ENCODE measurements at places on chromosomes 6 and 20.
A peak's percentile ranks its signal among the peaks of the same experiment; 100 is the strongest.

DNA sequence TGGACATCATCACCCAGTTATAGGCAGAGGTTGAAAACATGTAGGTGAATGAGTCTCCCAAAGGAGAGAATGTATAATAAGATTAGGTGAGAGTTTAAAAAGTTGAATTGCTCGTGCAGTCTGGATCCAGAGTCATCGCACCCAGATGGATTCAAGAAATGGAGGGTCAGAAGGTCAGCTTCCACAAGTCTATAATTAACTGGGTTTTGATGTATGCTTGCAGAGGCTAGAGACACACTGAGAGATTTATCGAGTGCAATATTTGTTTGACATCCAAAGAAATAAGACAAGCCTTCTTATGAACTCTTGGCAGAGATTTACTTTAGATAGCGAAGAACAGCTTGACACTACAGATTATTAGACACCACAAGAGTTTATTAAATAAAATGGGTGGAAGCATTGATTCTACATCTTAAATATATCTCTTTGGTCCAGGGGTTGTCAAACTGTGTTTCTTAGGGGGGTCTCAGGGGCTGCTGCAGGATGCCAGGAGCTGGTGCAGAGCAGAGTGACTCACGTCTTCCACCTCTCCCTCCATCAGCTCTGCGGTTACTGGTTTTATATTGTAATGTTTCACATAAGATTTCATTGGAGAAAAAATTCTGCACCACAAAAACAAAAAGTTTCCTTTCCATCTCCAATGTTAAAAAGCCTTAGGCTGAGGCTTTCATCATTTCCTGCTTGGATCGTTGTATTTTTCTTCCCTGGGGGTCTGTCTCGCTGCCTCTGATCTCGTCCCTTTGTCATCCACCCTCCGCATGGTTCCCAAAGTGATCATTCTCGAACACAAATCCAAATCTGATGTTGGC, 176.2 kb upstream of the AHI1 start:
- DNase-seq = no peak

- DNase-seq = no peak
These were observed 123.3 kb upstream of the B3GAT2 start for GRCh38 chr6:71080133-71080532.

- DNase-seq = no peak
These were observed 886.7 kb downstream of the TBC1D32 start for GRCh38 chr6:120447605-120448004.

DNA sequence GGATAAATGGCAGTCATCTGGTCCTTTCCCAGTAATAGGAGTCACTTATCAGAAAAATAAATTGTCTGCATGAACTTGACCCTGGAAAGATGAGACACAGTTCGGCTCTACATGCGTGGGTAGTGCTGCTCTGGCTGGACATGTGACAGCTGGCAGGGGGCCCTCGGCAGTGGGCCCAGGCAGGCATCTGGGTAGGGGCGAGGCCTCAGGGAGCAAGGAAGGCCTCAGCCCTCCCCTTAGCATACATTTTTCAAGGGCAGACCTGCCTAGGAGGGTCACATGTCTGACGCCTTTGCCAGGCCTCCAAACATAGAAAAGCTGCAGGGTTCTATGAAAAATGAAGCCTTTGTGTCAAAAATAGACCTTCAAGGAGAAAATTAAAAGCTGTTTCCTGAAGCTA, 12.8 kb upstream of the ILRUN start:
- no peak for DNase-seq

GRCh38 chr20:24664266-24664986, 195.0 kb downstream of the SYNDIG1 start:
- DNase-seq = no peak

DNA sequence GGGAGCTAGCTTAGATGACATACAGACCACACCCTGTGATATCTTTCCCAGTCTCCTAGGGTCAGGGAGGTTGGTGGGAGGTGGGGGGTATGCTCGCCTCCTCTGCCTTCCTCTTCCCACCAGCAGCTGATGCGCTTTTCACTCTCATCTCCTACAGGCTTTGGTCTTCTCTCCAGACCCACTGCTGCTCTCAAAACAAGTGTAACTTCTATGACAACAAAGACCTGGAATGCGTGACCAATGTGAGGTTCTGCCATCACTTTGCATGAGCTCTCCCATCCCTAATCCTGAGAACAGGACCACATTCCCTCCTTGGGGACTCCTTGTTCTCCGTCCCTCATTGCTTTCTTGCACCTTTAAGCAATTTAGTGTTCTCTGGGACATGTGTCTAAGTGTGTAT, 2.7 kb downstream of the CTSA start:
- no peak for DNase-seq

DNA sequence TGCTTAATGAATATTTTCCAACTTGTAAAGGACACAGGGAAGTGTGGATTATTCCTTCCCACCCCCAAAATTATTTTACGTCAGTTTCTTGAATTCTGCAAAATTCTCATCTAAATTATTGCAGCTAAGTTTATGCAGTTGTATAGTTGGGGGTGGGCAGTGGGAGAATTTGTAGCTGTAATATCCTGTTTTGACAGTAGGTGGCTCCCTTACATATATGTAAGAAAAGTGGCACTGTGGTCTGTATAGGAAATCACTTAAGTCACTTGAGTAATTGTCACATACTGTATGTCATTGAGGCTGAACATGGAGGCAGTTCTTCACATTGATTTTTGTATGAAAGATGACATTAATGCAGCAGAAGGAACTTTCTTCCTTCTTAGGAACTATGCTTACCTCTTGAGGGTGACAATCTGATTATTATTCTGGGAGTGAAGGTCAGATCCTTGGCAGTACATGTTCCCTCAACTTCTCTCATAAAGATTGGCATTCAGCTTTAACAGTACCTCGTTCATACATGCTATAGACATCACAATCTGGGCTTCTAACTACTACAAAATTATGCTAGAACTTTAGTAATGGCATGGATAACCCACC, 14.6 kb upstream of the CFAP206 start:
- no peak for DNase-seq

GRCh38 chr20:51594236-51595057, 51.9 kb upstream of the NFATC2 start:
- no peak for DNase-seq

GRCh38 chr6:158642097-158642601, 2.4 kb downstream of the DYNLT1 start:
- no peak for DNase-seq

GRCh38 chr6:151617539-151617938, 123.7 kb downstream of the CCDC170 start:
- no peak for DNase-seq

GRCh38 chr6:134168590-134169208, 116.3 kb upstream of the SLC2A12 start:
- no peak for DNase-seq

GRCh38 chr20:62217913-62218773, 1.9 kb downstream of the HRH3 start:
- DNase-seq = no peak

- DNase-seq = no peak
These were observed 89.7 kb downstream of the LY86 start for GRCh38 chr6:6678185-6678671.

DNA sequence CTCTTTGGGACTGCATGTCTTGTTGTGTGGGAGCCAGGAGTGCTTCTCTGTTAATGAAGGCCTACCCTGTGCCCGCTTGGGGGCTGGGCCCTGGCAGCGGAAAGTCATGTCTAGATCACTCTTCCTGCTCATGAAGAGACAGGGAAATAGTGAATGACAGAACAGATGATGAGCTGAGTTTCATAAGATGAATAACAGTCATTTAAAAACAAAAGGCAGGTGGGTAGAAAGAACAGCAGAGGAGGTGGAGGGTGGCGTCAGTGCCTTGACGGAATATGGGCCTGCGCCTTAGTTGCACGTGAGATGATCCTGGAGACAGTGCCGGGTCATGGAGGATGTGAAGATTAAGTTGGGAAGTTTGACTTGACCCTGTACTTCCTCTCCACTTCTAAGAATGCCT, 85.5 kb downstream of the ARID1B start:
- DNase-seq = no peak

- DNase-seq = peak; percentile 15
These were observed 49.2 kb downstream of the GMDS start for GRCh38 chr6:2196079-2196679.

- no peak for DNase-seq
These were observed 1.8 kb downstream of the SNRPB start for GRCh38 chr20:2468581-2469407.

DNA sequence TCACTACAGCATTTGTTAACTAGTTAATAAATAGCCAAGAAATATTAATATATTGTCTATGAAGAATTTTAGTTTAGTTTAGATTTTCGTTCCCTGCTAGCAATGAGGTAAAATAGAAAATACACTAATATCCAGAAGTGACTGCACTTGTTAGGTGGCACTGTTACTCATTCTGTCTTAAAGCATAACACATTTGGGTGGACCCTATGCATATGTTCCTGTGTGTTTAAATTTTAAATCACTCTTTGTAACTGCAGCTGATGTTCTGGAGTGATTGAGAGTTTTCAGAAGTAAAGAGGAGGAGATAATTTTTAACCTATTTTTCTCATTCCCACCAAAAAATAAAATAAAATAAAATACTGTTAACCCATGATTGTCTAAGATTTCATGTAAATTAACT, 73.9 kb upstream of the SOX4 start:
- no peak for DNase-seq

DNA sequence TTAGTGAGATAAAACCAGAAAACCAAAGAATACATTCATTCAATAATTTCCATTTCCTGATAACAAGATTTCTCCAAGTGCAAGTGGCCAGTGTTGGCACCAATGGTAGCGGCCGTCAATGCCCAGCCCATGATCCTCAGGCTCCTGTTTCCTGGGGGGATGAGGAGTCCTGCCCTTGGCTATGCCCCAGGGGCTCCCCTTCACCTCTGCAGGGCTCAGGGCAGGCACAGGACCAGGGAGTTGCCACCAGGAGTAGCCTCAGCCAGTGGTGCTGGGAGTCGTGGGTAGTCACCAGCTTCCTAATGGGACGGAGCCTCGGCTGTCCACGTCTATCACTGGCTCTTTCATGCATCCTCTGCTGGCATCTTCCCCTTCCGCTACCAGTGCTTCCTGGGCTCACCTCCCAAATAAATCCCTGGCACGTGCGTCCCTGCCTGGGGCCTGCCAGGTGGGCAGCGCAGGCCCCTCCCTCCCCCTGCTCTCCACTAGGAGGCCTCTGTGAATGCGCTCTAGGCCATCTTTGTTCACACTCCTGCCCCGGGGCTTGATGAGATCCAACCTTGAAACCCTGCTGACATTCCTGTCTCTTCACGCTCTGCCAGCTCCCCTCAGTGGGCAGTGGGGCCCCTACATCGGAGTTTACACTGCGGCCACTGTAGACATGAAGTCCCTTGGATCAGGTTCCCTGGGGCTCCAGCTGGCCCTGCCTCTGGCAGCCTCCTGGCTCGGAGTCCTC, 215.7 kb downstream of the SYNDIG1 start:
- DNase-seq = no peak

GRCh38 chr20:49426873-49427272, 55.6 kb downstream of the KCNB1 start:
- DNase-seq = no peak

DNA sequence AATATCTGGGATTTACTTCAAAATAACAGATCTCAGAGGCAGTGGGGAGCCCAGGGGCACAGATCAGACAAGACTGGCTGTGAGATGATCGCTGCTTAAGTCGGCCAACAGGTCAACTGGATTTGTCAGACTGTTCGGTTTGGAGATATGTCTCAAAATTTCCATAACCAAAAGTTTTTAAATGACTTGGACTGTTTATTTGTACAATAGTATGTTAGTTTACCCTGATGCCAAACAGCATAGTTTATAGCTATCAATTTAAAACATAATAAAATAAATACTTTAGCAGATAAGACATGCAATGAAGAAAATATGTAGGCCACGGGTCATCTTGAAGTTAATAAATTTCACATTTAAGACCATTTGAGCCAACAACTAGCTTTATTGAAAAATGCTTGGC, 126.7 kb downstream of the IRF4 start:
- DNase-seq = no peak

- DNase-seq = no peak
These were observed 26.3 kb upstream of the MC3R start for GRCh38 chr20:56222201-56222600.

DNA sequence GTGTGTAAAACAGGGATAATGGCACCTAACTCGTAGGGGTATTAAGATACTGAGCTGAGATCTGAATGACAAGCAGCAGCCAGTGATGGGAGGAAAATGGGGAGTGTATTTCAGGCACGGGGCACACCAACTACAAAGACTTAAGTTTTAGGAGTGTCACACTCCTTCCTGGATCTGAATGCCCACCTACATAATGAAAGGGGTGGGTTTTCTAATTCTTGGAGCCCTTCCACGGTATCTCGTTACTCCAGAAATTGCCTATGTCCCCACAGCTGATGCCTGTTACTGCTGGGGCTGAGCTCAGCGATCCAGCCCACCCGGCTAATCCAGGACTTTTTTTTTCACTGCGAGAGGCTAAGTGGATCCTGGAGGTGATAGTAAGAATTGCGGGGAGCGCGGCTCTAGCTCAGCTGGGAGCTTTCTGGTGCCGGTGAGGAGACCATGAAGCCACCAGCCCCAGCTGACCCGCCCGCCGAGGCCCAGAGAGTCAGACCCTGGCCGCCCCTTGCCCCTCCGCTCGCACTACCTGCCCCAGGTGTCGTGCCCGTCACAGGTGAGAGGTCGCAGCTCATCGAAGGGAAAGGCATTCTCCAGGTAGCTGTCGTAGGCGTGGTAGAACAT, 727 bp downstream of the EDEM2 start:
- DNase-seq = no peak

GRCh38 chr20:53934421-53935343, 135.7 kb downstream of the BCAS1 start:
- no peak for DNase-seq

- DNase-seq = no peak
These were observed 73.8 kb downstream of the PRKN start for GRCh38 chr6:162653808-162654207.

GRCh38 chr6:88561954-88562315, 395.8 kb upstream of the CNR1 start:
- DNase-seq = peak; percentile 17

- DNase-seq = no peak
These were observed 50.2 kb upstream of the DACT2 start for GRCh38 chr6:168369786-168370185.

- no peak for DNase-seq
These were observed 19.4 kb downstream of the DSTN start for GRCh38 chr20:17589161-17589834.

DNA sequence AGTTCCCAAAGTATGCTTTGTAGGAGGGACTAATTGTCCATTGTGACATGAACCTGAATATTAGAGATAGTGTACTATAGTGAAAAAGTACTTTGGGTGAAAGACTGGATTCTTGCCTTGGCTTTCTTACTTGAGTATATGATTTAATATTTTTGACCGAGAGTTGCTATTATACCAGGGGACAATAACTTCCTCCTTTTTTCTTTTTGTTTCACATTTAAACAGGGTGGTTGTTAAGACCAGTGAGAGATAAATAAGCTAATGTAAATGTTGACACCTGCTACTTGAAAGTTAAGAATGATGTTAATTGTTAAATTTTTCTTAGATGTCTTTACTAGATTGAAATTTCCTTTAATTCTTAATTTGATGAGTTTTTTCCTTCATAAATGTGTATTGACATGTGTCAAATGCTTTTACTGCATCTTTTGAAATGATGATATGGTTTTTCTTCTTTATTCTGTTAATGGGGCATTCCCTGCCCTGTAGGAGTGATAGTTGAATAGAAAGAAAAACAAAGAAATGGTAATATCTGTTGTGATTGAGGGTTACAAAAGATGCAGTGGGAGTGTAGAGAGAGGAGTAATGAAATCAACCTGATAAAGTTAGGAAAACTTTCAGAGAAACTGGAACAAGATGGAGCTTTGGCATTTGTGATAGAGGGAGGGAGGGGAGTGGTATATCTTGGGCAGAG, 48.4 kb downstream of the ZFAND3 start:
- no peak for DNase-seq

GRCh38 chr6:127247114-127248096, 19.3 kb upstream of the RNF146 start:
- no peak for DNase-seq

GRCh38 chr6:57063847-57064246, 17.4 kb downstream of the KIAA1586 start:
- no peak for DNase-seq

Measured in urinary bladder (tissue), 4 donors.